ENCODE measurements at places on chromosomes 12 and 14. TPM values are rescaled to one million over a fixed set of nuclear protein-coding genes. Genes with fewer than 3 reads are reported as not detected.

Gene C12orf50
- not detected for total RNA-seq

Gene EXOC3L4
- 1.1 TPM for total RNA-seq

Gene SLC6A12
- 0.51 TPM for total RNA-seq

Gene TRIM9
- 10.5 TPM for total RNA-seq

Gene PLCZ1
- not detected for total RNA-seq

Gene HCAR2
- 0.29 TPM for total RNA-seq

Gene GAS2L3
- total RNA-seq: 9.2 TPM

Gene GLI1
- total RNA-seq: 9.3 TPM

Gene BEST3
- 1.2 TPM for total RNA-seq

Gene IL22
- not detected for total RNA-seq

Gene MANSC4
- total RNA-seq: not detected

Gene YARS2
- total RNA-seq: 27.0 TPM

Gene PLEK2
- total RNA-seq: 29.7 TPM

Gene GLIPR1L2
- 0.19 TPM for total RNA-seq

Gene PNMA1
- 67.3 TPM for total RNA-seq

Gene MGP
- not detected for total RNA-seq

Gene DNAH10
- 0.17 TPM for total RNA-seq

Gene OLR1
- 0.67 TPM for total RNA-seq

Gene CACNA1C
- 0.02 TPM for total RNA-seq

Gene KCNH3
- 2.9 TPM for total RNA-seq

Gene FSCB
- not detected for total RNA-seq

Gene CPNE6
- not detected for total RNA-seq

Gene NPAS3
- total RNA-seq: not detected

Gene RASSF9
- 0.67 TPM for total RNA-seq

Gene CPSF6
- total RNA-seq: 66.9 TPM

Gene PPP1R36
- total RNA-seq: 0.14 TPM

Gene DYNC1H1
- 240 TPM for total RNA-seq

Gene TRAF3
- total RNA-seq: 26.4 TPM

Gene B3GNT4
- 0.54 TPM for total RNA-seq

Gene PTPN11
- total RNA-seq: 62.1 TPM

Gene KERA
- not detected for total RNA-seq

Gene TEX52
- total RNA-seq: not detected

Gene RTL1
- total RNA-seq: 0.26 TPM

Gene BBOF1
- 2.8 TPM for total RNA-seq

Gene GNPNAT1
- total RNA-seq: 47.2 TPM

Gene PIWIL1
- 0.03 TPM for total RNA-seq

Gene PRH2
- total RNA-seq: not detected

Gene MSRB3
- total RNA-seq: 24.1 TPM

Gene TNS2
- 21.9 TPM for total RNA-seq

Gene OASL
- total RNA-seq: 3.7 TPM

Gene OR4E2
- total RNA-seq: not detected

Gene MYF6
- not detected for total RNA-seq

Gene PRB4
- not detected for total RNA-seq

Gene SLC16A7
- 0.20 TPM for total RNA-seq

Gene TCL1B
- total RNA-seq: not detected

Gene C3AR1
- not detected for total RNA-seq

Gene TMEM229B
- total RNA-seq: 0.17 TPM

Gene ALDH2
- total RNA-seq: 94.5 TPM

Gene GLIPR1L1
- not detected for total RNA-seq

Gene KRT8
- 2,966 TPM for total RNA-seq

Measured in A549 treated with CORT108297 at 1 μM for 4 hours (cell line).